Osteoblast (primary cell): ENCODE measurements at places on chromosomes 7 and 10. TPM values are rescaled to one million over a fixed set of nuclear protein-coding genes. Genes with fewer than 3 reads are reported as not detected.
A peak's percentile ranks its signal among the peaks of the same experiment; 100 is the strongest.

Gene EPO
- total RNA-seq: not detected in 2 replicates

Gene HDAC9
- 11.2 and 21.7 TPM in 2 replicates for total RNA-seq

Gene NODAL
- total RNA-seq: not detected in 2 replicates

Gene HABP2
- total RNA-seq: not detected in 2 replicates

Gene FOXP2
- total RNA-seq: 3.8 and 5.8 TPM in 2 replicates

Gene INMT
- 0.72 and 1.5 TPM in 2 replicates for total RNA-seq

DNA sequence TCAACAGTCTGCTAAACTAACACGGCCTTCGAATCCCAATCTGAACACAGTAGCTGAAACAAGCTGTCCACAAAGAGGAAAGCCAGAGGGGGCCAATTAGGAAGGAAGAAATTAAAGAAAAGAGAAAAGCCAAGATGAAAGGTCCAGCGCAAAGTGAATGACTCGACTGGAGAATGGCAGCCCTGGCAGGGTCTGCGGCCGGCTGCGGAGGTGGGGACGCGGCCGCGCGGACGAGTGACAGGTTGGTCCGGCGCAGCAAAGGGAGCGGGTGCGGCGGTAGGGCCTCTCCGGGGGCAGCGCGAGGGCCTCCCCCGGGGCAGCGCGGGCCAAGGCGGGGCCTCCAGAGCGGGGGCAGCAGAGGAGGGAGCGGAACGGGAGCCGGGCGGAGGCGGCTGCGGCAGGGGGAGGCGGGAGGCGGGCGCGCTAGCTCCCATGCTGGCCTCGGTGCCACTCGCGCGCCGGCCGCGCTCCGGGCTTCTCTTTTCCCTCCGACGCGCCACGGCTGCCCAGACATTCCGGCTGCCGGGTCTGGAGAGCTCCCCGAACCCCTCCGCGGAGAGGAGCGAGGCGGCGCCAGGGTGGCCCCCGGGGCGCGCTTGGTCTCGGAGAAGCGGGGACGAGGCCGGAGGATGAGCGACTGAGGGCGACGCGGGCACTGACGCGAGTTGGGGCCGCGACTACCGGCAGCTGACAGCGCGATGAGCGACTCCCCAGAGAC lies at the start of gene VWC2:
Gene VWC2 (plus strand): TSS at position 421 of the 718 bp plus-strand sequence. CDS start 1,798 bp downstream, outside the sequence.
- peak; percentile 78 for DNase-seq

- no peak for DNase-seq
Measured at GRCh38 chr7:129719980-129720732, 108.6 kb downstream of the NRF1 start.

GRCh38 chr10:44725404-44725803 lies 185.7 kb upstream of the TMEM72 start:
- DNase-seq: peak; percentile 5

GRCh38 chr10:6516281-6516928 lies 63.7 kb downstream of the PRKCQ start:
- no peak for DNase-seq

- peak; percentile 87 for DNase-seq
Measured at GRCh38 chr7:74579800-74580685, 77.5 kb upstream of the GTF2I start.

GRCh38 chr7:148434181-148434757 lies 156.3 kb upstream of the C7orf33 start:
- no peak for DNase-seq

GRCh38 chr7:71220210-71220695 lies 88.3 kb downstream of the GALNT17 start:
- no peak for DNase-seq

GRCh38 chr10:30697806-30698205 lies 68.3 kb upstream of the LYZL2 start:
- DNase-seq: no peak

GRCh38 chr10:11208908-11209829 lies 191.5 kb downstream of the CELF2 start:
- DNase-seq: no peak

DNA sequence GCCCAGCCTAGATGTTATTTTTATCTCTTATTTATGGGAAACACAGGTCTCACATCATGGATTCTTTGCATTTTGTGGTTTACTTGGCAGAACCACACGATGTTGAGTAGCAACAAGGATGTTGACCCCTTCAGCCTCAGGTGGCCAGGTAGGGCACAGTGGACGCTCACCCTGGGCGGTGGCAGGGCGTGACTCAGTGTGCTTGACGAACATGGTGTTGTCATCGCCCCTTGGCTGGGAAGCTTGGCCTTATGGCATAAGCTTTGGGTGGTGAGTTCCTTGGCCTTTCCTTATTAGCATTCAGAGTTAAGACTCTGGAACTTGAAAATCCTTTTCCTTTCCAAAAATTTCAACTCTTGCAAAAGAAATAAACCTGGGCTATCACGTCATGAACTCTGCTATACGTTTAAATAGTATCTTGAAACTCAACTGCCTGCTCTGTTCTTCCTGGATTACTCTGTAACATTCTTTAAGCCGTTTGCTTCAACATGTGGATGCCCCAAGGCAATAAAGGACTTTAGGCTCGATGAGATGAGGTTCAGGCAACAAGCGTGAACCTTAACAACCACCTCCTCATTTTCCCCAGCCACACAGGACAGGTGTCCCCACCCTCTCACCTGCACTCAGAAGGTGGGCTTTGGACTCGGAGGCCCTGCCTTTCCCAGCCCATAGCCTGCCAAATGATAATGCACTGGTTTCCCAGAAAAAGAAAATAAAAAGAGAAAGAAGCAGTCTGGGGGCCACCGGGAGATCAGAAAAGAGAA lies 22.5 kb upstream of the ECHDC3 start:
- no peak for DNase-seq

- DNase-seq: peak; percentile 72
Measured at GRCh38 chr10:132945125-132945893, 2.9 kb upstream of the CFAP46 start.

DNA sequence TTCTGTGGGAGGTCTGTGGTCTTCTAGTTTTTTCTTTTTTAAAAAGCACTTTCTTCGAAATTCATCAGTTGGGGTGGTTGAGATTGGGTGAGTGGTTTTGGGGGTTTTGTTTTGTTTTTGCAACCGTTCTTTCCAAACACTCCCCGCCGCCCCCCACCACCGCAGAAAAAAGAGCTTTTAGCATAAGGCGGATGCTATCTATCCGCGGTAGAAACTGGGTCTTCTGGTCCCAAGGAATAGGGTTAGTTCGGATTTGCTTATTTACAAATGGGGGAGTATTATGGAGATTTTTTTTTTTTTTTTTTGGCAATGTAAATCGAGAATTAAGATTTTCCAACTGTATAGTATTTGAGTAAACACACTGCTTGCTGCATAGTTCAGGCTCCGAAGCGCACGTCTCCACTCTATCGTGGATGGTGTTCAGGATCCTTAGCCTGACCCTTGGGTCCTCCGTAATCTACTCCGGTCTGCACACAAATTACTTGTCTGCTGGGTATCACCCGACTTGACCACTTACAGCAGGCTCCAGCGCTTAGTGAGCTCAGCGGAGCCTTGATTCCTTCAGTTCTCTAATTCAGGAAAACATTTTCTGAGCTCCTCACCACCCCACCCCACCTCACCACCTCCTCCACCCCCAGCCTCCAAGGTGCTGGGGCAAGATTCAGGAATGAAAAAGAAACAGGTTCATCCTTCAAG lies 757 bp upstream of the NRCAM start:
- peak; percentile 67 for DNase-seq

DNA sequence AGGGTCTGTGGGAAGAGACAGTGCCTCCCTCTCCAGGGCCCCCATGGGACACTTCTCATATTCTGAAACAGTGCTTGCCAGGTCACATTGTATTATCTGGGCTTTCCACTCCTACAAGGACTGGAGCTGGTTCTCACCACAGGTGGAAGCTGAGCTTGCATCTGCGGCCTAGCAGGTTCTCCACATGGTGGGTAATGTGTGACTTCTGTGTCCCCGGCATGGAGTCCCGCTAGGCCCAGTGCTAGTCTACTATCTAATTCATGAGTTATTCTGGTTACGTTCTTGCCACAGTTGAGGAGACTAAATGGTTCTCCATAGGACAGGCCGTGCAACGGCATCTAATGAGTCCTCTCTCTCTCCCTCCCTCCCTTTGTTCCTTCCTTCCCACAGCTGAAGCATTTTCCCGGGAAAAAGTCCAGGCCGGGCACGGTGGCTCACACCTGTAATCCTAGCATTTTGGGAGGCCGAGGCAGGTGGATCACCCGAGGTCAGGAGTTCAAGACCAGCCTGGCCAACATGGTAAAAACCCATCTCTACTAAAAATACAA lies 27.7 kb downstream of the PRLHR start:
- no peak for DNase-seq

GRCh38 chr10:12214093-12214492 lies 18.1 kb downstream of the CDC123 start:
- no peak for DNase-seq

- no peak for DNase-seq
Measured at GRCh38 chr10:76733441-76733936, 904.1 kb downstream of the KCNMA1 start.

- DNase-seq: no peak
Measured at GRCh38 chr10:78852466-78853240, 216.1 kb upstream of the ZMIZ1 start.

GRCh38 chr10:51881213-51881612 lies 181.8 kb upstream of the CSTF2T start:
- DNase-seq: no peak

DNA sequence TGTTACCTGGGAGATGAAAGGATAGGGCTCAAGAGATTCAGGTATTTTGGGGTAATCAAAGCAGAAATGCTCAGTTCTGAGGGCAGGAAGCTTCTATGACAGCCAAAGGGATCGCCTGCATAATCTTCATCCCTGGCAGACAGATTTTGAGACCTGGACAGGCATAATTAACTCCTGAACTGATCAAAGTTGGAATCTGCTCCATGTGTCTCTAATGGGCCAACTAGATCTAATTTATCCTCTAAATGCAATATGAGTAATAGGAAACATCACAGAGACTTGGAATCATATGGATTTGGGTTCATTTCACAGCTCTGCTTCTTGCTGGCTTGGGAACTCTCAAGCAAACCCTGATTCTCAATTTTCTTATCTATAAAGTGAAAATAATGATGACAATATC lies 41.2 kb upstream of the EPHB6 start:
- DNase-seq: no peak

DNA sequence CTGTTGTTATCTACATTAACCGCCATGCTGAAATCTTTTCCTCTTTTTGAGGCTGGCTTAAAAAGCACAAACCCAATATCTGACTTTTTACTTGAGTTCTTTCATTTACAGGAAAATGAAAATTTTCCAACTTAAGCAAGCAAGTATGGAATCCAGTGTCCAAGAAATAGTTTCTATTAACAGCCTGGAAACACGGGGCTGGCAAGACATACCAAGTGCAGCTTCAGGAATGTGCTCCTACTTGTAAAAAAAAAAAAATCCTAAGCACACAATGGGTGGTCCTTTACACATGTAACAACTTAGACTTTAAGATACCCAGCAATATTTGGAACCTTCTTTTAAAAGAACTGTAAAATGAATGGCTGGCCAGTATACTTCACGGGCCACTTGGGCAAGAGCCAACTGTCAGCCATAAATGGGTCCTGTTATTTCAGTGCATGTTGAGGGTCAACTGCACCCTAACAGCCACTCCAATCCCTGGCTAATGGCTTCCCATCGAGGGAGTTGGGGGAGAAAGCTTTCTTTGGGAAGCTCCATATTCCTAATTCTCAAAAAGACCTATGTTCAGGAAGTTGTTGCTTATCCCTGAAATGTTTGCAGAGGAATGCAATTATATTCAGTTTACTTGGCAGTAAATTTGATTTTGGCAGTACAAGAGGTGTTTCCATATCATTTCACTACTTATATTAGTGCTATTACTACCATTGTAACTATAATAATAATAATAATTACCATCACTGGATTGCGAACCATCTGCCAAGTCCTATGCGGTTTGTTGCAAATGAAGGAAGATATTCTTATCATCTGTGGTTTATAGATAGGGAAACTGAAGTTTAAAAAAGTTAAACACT lies 236.4 kb upstream of the TMEM72 start:
- no peak for DNase-seq

- DNase-seq: no peak
Measured at GRCh38 chr10:78321000-78321399, 287.3 kb downstream of the RPS24 start.

DNA sequence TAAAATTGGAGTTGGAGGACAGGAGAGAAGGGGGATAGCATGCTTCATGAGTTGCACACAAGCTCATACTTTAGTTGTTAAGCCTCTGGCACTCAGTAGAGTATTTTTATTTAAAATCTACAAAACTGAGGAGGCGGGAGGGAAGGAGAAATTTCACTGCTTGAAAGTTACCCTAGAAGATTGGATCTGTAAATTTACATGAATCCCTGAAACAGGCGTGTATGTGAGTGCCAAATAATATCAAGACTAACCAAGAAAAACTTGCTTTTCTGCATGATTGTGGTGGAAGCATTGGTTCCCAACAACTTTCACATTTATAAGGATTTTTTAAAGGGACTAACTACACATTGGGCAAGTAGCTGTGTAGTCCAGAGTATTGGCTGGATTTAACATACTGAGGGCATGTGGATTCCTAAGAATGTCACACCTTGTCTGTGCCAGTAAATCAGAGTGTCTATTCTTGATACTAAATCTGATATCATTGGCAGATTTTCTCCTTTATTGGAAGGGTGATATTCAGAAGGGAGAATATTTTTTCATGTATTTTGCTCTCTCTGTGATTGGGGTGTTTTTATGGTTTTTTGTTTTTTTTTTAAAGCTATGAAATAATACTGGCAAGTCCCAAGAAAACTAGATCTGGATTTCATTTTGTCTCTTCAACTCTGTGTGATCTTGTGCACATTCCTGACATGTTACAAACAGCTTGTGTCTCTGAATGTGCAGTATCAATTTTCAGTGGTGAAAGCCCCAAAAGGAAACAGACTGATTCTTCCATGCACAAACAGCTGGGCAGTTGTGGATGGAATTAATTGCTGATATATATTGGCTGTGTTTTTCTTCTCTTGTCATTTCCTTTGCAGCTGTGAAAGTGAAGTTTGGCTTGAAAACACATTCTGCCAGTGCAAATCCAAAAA lies 67.2 kb downstream of the ADD3 start:
- DNase-seq: peak; percentile 74

GRCh38 chr7:80614851-80615271 lies 23.6 kb upstream of the CD36 start:
- no peak for DNase-seq

GRCh38 chr7:108455998-108456677 lies at the start of gene NRCAM:
Gene NRCAM (minus strand): TSS chr7:108456436. CDS start chr7:108240064, 216,372 bp downstream.
- peak; percentile 84 for DNase-seq

GRCh38 chr10:4637657-4638056 lies 188.3 kb upstream of the AKR1E2 start:
- DNase-seq: no peak

GRCh38 chr10:58465629-58466028 lies 47.0 kb upstream of the BICC1 start:
- DNase-seq: no peak
